ENCODE measurements at places on chromosomes 6 and 20.

DNA sequence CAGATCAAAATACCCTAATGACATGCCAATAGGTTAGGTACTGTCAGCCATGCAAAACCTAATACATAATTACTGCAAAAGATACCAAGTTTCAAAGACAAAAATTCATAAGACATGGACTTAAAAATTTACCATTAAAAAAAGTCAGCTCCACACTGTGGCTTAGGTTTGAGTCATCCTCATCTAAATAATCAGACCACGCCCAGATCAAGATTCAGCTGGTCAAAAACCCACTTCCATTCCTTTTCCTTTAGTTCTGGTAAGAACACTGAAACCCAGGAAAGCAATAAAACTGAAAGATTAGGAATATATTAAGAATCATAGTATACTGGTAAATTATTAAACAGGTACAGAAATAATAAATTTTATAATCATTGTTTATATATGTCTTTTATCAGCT lies 81.0 kb upstream of the ASF1A start:
- no peak for DNase-seq

DNA sequence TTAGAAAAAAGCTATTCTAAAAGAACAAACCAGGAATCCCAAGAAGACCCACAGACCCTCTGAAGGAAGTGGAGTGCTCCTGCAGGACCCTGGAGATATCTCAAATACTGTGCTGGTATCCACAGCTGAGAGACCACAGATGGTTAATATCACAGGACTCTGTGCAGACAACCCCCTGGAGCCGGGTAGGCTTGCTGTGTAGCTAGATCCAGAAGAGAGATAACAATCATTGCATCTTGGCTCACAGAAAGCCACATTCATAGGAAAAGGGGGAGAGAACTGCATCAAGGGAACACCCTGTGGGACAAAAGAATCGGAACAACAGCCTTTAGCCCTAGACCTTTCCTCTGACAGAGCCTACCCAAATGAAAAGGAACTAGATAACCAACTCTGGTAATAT lies 689.5 kb downstream of the PHF3 start:
- no peak for DNase-seq

GRCh38 chr6:155454008-155454407 lies 1.6 kb downstream of the NOX3 start:
- no peak for DNase-seq

DNA sequence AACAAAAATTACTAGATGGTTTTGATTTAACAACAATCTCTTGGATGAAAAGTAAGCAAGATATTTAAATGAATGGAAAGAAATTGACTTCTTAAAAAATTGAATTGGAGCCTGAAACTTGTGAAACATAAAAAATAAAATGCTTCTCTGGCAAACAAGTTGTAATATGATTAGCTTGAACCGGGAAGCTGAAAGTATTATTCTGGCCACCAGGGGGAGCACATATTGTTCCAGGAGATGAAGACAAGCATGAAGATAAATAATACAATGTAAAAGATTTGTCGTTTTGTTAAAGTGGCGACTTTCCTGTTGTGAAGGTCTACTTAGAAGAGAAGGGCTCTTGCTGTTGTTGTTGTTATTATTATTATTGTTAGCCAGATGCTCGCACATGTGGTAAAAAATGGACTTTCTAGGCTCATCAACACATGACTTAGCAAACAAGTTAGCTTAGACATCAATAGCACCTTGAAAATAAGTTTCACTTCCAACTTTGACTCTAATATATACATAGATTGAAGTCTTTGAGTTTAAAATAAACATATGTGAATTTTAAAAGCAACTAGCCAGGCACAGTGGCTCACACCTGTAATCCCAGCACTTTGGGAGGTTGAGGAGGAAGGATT lies 14.2 kb downstream of the PAX1 start:
- no peak for DNase-seq

DNA sequence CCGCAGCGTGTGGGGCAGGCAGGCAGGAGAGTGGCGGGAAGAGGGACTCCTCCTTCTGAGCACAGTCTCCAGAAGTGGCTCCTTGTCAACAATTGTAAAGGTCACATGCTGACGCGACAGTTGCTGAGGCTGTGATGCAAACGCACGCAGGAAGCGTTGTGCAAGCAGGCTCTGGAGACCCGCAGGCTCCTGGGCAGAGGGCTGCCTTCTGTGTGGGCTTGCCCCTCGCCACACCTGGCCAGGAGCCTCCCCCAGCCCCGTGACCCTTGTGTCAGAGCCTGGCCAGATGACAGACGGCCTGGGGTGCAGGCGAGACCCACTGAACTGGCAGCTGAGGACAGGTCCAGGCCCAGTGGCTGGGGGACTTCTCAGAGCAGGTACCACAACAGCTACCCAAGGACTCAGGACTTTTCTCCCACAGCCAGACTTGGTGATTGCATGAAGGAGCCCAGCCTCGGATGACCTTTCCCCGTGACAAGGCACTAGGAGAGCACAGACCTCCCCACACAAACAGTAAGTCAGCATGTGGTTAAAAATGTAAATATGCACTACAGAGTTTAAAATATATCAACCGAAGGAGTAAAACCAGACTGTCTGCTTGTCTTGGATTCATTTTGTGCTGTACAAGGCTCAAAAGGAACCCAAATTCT lies 222.1 kb upstream of the RREB1 start:
- DNase-seq = peak; percentile 24

DNA sequence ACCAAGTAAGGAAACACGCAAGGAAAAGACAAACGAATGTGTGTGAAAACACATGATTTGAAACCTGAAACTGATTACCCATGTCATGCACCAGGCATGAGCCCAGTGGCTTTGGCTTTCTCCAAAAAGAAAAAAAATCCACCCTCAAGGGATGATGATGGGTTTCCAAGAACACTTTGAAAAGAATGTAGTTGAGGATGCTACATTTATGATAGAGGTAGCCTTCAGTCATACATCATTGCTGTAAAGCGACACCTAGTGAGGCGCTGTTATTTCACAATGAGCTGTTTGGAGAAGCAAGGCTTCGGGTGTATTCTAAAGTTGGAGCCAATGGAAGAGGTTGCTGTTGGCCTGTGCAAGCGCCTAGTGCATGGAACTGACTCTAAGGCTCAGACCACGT lies 124.9 kb downstream of the SCML4 start:
- DNase-seq = no peak

- DNase-seq = no peak
Observed at GRCh38 chr6:38684904-38685303, 18.0 kb downstream of the GLO1 start.

DNA sequence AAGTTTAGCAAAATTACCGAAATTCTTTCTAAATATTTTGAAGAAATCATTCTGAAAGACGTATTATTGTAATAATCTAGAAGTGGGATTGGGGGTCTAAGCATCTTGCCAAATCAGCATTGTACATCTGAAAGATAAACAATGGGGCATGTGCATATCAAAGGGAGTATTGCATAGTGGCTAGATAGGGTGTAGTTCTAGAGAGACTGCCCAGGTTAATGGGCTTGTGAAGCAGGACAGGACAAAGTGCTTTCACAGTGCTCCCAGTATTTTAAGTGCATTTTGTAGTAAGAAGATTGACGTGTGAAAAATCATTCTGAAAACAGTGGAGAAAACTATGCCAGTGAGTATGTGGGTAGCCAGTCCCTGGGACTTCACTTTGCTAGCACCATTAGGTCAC lies 236.8 kb downstream of the ZFAND3 start:
- no peak for DNase-seq

GRCh38 chr6:49321561-49322072 lies 141.4 kb downstream of the MMUT start:
- DNase-seq = no peak

- no peak for DNase-seq
Observed at GRCh38 chr6:144697369-144697760, 412.2 kb downstream of the UTRN start.

- no peak for DNase-seq
Observed at GRCh38 chr6:67663105-67663895, 971.8 kb upstream of the ADGRB3 start.

- DNase-seq = no peak
Observed at GRCh38 chr20:45545754-45546453, 1.3 kb downstream of the EPPIN start.

DNA sequence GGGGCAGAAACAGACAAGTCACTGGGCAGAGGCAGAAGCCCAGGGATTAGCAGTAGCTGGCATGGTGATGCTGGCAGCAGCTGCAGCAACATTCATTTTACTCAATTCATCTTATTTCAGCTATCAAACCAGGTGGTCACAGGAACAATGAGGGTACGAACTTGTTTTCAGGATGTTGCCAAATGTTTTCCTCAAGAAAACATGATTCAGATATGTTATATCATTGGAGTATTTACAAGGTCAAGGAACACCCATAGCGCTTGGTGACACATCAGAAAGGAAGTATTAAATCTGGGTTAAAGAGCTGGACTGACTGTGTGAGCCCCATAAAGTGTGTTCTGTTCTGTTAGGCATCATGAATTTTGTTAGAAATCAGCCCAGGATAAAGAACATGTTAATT lies 456.9 kb upstream of the ID4 start:
- DNase-seq = no peak

GRCh38 chr20:24102749-24103333 lies 114.3 kb upstream of the GGTLC1 start:
- DNase-seq = no peak

DNA sequence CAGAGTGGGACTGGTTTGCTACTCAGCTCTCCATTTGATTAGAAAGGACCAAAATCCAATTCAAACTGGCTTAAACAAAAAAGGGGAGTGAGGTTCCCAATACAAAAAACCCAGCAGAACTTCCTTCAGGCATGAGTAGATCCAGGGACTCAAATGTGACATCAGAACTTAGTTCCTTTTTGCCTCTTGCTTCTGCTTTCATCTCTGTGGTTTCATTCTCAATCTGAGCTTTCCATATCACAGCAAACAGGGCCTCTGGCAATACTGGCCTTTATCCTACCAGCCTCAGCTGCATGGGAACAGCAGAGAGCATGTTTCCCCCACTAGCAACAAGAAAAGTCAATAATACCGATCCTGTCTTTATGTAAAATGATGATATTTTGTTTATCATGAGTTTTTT lies 28.6 kb upstream of the PRELID3B start:
- DNase-seq = no peak

DNA sequence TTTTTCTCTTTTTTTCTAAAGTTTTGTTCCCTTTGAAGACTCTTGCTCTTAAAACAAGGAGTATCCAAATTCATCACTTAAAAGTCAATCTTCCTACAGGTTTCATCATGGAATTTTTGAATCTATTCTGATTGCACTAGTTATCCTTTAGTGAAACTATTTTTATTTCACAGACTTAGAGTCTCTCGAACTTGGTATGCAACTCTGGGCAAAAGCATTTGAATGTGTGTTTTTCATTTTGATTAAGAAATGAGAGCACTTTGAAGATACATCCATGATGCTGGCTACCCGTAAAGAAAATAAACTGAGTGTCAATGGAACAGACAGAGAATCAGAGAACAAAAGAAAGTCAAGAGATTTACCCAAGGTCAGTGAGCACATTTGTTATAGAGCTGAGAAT lies 586.5 kb downstream of the EPM2A start:
- DNase-seq = no peak

- no peak for DNase-seq
Observed at GRCh38 chr6:33075208-33075567, 602 bp upstream of the HLA-DPB1 start.

DNA sequence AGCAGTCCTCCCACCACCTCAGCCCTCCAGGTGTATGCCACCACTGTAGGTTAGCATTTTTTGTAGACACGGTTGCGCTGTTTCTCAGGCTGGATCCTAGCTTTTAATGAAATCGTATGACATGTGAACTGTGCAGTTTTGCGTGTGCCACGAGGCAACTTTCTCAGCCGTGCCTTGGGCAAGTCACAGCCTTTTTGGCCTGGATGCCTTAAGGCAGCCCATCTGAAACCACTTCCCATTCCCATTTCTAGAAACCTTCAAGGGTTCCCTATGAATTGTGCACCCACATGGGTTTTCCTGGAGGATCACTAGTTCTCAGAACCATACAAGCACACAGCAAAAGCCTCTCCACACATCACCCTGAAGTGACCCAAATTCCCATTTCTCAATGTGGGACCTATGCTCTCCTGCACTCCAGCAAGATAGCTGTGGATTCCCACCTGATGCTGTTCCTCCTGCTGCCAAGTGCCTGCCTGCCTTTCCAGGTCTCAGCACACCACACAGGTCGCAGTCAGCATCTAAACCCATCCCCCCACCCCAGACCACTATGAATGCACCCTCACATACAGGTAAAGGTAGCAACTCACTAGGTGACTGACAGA lies 28.9 kb downstream of the SNX5 start:
- DNase-seq = no peak

- DNase-seq = peak; percentile 15
Observed at GRCh38 chr6:28634761-28635546, 109.3 kb downstream of the GPX5 start.

GRCh38 chr6:106512968-106513574 lies 116.2 kb downstream of the RTN4IP1 start:
- DNase-seq = no peak

- no peak for DNase-seq
Observed at GRCh38 chr20:39640147-39640546, 678.0 kb downstream of the DHX35 start.

- DNase-seq = no peak
Observed at GRCh38 chr20:44533928-44534327, 12.1 kb upstream of the SERINC3 start.

DNA sequence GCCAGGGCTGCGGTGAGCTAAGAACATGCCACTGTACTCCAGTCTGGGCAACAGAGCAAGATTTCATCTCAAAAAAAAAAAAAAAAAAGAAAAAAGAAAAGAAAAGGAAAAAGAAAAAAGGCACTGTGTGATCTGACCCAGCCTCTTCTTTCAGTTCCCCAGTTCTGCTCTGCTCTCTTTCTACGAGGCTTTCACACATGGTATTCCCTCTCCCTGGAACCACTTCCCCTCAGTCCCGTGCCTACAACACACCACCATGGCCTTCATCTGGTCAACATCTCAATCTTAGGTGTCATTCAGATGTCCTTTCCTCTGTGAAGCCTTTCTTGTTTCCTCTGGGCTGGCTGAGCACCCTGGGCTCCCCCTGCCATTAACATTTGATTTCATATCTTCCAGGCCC lies 2.3 kb upstream of the DSN1 start:
- DNase-seq = no peak

DNA sequence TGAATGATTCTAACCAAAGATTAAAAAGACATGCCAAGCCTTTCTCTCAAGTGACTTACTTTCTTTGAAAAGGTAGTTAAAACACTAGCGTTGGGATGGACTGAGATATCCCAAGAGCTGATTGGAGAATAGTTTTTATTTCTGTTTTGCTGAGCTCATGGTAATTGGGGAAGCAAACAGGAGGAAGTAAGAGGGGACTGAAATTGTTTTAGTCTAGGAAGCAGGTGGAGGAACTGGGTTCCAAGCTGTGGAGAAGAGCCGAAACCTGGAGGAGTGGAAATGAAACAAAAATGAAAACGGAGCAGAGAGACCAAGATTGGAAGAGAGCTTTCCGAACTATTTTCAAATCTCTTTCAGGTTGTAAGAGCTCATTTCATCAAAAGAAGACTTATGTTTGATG lies 59.9 kb upstream of the TENT5A start:
- DNase-seq = no peak

GRCh38 chr6:53910834-53911233 lies 116.0 kb downstream of the LRRC1 start:
- no peak for DNase-seq

Data from anterior cingulate cortex (tissue), 58 donors.